ENCODE measurements at places on chromosomes 2 and 18.

DNA sequence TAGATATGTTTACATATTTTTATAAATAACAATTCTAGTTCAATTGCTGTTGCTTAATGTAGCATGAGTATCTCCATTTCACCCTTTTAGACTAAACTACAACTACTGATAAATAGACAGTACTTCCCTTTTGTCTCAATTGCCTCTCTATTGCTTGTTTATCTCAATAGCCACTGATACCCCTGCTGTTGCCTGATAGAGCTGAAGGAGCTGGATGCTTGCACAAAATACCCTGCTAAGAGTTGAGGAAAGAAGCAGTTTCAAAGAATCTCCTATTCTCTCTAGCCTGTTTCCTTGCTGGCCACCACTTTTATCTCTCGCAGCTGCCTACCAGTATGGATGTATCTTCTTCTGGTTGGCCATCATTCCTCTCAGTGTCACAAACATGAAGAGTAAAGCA, 16.9 kb upstream of the ZNF804A start:
- DNase-seq, result no peak

- no peak for DNase-seq
These were observed 169.4 kb downstream of the FSHR start for GRCh38 chr2:48984922-48985321.

DNA sequence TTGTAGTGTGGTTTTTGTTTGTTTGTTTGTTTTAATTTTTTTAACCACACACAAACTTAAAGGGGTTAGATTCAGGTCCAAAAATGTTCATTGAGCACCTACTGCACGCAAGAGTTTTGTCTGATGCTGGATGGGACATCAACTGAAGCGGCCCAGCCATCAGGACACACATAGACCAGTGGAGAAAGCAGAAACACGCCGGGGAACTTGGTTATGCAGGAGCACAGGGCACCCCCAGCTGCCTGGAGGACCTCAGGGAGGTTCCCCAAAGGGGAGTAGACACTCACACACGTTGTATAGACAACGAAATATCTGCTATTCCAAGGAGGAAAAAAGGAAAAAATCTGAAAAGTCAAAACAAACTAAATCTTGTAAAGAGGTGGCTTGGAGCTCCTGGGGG, 191.7 kb downstream of the GBX2 start:
- DNase-seq, result no peak

- DNase-seq, result no peak
These were observed 21.2 kb upstream of the ACVR1 start for GRCh38 chr2:157897106-157897971.

- no peak for DNase-seq
These were observed 244.1 kb downstream of the NCKAP5 start for GRCh38 chr2:133324150-133324561.

- no peak for DNase-seq
These were observed 103.9 kb upstream of the PPP1CB start for GRCh38 chr2:28647682-28648081.

GRCh38 chr2:19540739-19541525, 182.5 kb upstream of the OSR1 start:
- no peak for DNase-seq

GRCh38 chr2:235055891-235056516, 104.2 kb downstream of the SH3BP4 start:
- no peak for DNase-seq

- DNase-seq, result no peak
These were observed 232.9 kb downstream of the GULP1 start for GRCh38 chr2:188524519-188525113.

DNA sequence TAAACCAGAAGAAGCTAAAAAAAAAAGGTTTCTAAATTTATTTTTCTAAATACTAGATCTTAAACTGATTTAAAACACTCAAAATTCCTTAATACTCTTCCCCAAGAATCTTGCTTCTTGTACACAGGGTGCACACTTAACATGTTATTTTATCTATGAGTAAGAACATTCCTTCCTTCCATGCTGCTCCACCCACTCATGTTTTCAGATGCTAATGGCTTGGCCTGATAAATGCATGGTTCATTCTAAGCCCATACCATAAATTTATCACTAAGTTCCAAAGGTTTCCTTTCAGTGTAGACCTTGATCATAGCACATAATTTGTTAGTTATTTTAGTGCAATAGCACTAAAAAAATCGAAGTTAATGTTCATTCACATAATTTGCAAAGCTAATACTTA, 8.1 kb downstream of the FBXO48 start:
- no peak for DNase-seq

DNA sequence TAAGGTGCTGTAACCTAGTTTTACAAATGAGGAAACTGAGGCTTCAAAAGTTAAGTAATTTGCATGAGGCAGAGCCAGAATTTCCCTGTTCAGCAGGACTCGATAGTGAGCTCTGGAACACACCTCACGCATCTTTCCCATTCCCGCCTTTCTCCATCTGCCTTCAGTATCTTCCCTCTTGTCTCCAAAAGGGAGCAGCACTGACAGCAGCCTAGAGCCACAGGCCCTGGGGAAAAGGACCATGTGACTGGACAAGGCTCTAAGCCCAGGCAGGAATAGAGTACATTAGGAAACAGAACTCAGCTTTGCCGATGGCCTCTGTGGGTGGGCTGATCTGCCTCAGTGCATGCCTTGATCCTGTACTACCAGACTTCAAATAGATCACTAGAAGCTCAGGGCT, 21.5 kb downstream of the GPR155 start:
- no peak for DNase-seq

DNA sequence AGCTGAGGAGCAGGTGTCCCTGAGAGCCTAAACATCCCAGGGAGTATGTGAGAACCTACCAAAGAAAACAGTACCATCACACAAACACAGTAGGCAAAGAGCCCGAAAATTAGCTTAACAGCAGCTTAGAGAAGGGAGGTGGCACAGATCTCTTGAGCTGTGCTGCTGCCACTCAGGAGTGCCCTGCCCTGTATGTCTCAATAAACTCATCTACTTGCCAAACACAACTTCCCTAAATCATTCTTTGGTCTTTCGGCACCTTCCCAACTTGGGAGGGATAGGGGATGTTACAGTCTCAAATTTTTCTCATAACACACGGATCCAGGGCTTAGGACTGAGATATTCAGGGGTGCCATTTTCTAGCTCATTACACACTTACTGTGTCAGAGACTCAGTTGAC, 45.3 kb upstream of the C1D start:
- DNase-seq, result no peak

DNA sequence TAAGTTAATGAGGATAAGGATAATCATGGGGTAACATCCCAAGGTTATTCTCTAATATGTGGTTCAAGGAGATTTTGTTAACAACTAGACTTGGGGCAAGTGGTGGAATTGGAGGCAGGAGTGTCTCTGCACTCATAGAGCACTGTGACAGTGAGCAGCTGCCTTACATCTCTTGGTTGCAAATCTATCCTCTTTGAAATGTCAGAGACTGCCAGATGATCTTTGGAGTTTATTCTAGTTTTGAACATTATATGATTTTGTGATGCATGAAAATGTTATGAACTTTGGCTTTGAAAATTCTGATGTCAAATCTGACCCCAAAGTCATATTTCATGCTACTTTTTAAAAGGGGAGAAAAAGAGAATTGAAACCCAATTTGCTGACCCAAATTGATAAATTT, 861.1 kb downstream of the CNTNAP5 start:
- no peak for DNase-seq

- no peak for DNase-seq
These were observed 124.7 kb downstream of the CABLES1 start for GRCh38 chr18:23259701-23260681.

DNA sequence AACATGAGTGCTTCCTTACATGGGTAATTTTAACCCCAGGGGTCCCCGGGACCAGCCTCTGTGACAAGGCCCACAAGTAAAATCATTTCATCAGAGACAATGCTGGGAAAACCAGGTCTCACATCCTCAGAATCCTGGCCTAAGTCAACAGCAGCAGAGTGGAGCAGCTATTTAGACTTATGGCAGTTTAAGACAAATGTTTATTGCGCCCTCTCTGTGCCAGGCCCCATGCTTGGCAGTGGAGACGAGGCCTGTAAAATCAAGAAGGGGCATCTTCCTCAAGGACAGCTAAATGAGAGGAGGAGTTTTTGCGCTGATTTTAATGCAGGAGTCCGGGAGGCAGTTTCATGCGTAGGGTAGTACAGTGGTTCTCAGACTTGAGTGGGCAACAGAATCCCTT, 56.0 kb upstream of the ACAA2 start:
- no peak for DNase-seq
